ENCODE measurements at places on chromosomes 7 and 10. TPM values are rescaled to one million over a fixed set of nuclear protein-coding genes. Genes with fewer than 3 reads are reported as not detected.

DNA sequence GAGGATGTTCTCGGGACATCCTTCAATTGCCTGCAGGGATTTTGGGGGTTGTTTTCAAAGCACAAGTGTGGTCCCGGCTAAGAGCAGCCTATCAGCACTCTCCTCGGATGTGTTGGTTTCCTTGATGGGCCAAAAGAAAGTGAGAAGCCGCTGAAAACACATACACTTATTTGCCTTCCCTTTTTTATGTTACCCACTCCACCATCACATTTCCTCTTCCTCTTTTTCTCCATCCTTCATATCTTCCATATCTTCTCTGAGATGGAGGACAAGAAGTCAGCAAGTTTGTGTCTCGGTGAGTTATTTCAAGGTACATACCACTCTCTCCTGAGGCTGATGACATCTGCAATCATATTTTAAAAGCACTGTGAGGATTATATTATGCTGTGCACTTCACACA is 64.0 kb downstream of the ZNF33B start:
- DNase-seq: no peak

GRCh38 chr7:149459540-149460452 is 1.1 kb downstream of the ZNF777 start:
- peak; percentile 3 for DNase-seq

The ST8SIA6 gene
- 2.9 TPM for total RNA-seq

The ETV1 gene
- total RNA-seq: 11.8 TPM

GRCh38 chr10:48274636-48275035 is at the start of gene FRMPD2:
FRMPD2 (minus strand) TSS chr10:48274696; CDS start chr10:48274567, 129 bp downstream.
- no peak for DNase-seq

The NAT16 gene
- total RNA-seq: not detected

The OR2A7 gene
- 8.6 TPM for total RNA-seq

GRCh38 chr10:26843736-26844135 is 17.0 kb downstream of the ABI1 start:
- DNase-seq: no peak

DNA sequence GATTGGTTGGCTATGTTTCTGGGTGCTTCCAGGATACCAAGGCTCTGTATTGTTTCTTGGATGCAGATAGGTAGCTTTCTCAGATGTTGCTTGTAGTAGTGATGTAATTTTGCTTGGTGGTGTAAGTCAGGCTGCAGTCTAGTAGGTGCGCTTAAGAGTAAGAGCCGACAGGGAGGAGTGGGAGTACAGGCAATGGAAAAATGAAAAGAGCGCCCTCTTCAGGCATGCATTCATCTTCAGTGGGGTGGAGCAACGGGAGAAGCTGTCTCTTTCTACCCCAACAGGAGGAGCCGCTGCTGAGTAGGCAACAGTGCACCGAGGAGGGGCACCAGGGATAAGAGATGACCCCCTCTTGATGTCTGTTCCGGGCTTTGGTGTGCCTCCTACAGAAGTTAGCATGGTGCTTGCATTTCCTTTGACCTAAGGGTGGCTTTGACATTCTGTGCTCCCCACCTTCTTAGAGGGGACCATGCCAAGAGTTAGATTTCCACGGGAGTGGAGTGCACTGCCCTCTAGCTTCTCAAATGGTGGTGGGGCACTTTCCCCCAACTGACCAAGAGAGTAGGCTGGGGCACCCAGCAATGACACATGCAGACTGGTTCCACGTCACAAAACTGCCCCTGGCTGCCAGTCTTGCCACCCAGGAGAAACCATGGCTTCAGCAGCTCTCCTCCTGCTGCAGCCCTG is 56.1 kb downstream of the ZNF783 start:
- DNase-seq: no peak

DNA sequence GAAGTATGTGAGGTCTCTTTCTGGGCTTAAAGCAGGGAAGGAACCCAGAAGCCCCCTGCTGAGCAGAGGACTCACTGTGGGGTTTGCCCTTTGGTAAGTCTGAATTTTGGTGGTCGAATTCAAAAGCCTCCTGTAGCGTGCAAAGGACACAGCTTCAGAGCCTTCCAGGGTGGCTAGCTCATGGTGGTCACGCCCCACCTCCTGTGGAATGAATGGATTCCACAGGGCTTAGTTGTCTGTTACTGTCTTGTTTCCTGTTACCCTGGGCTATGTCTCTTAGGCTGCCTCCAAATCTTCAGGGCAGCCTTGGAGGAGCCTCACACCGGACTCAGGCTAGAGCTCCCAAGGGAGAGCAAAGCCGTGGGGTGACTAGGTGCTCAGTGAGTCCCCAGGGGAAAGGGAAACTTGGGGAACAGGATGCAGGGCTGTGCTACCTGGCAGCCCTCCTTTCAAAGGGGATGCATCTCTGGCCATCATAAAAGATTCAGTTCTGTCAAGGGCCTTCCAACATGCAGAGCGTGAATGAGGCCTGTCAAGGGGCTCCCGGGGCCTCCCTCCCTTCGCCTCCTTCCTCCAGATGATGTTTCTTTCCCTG is 211.7 kb downstream of the CCSER2 start:
- no peak for DNase-seq

The SPDYE9 gene
- not detected for total RNA-seq

DNA sequence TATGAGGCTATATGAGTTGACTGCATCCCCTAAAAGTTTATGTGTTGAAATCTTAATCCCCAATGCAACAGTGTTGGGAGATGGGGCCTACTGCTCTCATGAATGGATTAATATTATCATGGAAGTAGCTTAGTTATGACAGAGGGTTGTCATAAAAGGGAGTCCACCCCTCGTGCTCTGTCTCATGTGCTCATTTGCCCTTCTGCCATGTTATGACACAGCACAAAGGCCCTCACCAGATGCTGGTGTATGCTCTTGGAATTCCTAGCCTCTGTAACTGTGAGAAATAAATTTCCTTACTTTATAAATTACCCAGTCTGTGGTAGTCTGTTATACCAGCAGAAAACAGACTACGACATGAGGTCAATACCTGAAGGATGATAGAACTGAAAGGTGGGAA is 17.6 kb upstream of the PANK1 start:
- DNase-seq: no peak

DNA sequence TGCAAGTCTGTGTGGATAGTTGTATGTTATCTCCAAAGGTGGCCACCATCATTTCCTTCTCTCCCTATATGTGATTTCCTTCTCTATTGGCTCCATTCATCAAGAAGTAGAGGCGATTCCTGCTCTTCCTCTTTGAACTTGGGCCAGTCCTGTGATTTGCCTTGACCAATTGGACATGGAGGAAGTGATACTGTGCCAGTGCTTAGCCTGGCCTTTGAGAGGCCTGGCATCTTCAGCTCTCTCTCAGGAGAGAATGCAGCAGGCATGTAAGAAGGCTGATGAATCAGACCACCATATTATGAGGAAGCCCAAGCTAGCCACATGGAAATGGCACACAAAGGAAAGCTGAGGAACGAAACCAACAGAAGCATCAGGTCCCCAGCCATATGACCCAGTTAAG is 195.0 kb upstream of the SVIL start:
- no peak for DNase-seq
